ENCODE measurements at places on chromosomes 6 and 20. TPM values are rescaled to one million over a fixed set of nuclear protein-coding genes. Genes with fewer than 3 reads are reported as not detected.

The ZNF133 gene
- 7.2 TPM for polyA plus RNA-seq

The BTNL2 gene
- not detected for polyA plus RNA-seq

The FUT9 gene
- 0.05 TPM for polyA plus RNA-seq

The DUSP15 gene
- 1.5 TPM for polyA plus RNA-seq

The GNAS-AS1 gene
- polyA plus RNA-seq = 0.12 TPM

The SLC32A1 gene
- polyA plus RNA-seq = not detected

The MCHR2 gene
- not detected for polyA plus RNA-seq

The C20orf141 gene
- not detected for polyA plus RNA-seq

The TMEM217 gene
- polyA plus RNA-seq = 0.22 TPM

The CFB gene
- polyA plus RNA-seq = 23.8 TPM

The LPA gene
- not detected for polyA plus RNA-seq

The TBXT gene
- not detected for polyA plus RNA-seq

The HLA-DPB1 gene
- polyA plus RNA-seq = 26.1 TPM

The CTAGE9 gene
- polyA plus RNA-seq = 0.02 TPM

The TREML1 gene
- polyA plus RNA-seq = not detected

The MAN1A1 gene
- polyA plus RNA-seq = 37.5 TPM

The MCCD1 gene
- not detected for polyA plus RNA-seq

The CPNE5 gene
- 1.5 TPM for polyA plus RNA-seq

The C6orf15 gene
- not detected for polyA plus RNA-seq

The PPP1R3D gene
- 3.4 TPM for polyA plus RNA-seq

The PRR3 gene
- polyA plus RNA-seq = 5.3 TPM
